NCI-H187 (cell line): ENCODE measurements at places on chromosomes 1 and 21.
A peak's percentile ranks its signal among the peaks of the same experiment; 100 is the strongest.

- DNase-seq: no peak
Measured at GRCh38 chr1:165703648-165704047, 5.3 kb upstream of the ALDH9A1 start.

GRCh38 chr1:100622037-100622436 is 84.1 kb downstream of the GPR88 start:
- DNase-seq: no peak

DNA sequence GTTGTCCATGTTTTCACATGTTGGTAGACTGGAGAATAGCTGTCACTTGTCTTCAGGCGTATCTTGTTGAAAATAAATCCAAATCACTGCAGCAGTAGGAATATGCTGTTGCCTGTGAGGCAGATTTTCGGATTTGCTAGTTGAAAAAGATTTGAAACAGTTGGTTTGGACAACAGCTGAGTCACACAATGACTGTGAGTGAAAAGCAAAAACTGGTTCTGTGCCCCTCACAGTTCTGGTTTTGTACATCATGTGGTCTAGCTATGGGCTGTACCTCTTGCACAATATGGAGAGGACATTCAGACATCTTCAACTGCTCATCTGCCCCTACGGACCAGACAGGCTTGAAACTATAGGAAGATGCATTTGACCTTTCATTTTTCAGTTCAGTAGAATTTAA is 1.8 kb downstream of the ARF1 start:
- DNase-seq: no peak

DNA sequence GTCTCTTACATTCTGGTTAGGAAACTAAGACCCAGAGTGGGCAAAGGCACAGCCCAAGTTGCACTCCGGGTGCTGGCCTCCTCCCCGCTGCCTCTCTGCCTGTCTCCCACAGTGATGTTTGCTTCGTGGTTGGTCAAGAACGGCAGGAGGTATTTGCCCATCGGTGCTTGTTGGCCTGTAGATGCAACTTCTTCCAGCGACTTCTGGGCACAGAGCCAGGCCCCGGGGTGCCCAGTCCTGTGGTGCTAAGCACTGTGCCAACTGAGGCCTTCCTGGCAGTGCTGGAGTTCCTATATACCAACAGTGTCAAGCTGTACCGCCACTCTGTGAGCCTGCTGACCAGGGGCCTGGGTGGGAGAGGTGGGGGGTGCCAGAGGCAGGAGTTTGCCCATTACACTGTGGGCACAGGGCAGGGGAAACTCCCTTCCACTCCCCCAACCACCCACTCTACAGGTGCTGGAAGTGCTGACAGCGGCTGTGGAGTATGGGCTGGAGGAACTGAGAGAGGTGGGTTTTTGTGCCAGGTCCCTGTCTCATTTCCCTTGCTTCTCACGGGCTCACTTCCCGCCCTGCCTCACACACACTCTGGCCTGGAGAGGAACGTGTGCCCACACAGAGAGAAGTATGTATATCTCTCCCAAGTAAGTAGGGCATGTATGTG is 1.9 kb downstream of the BTBD19 start:
- no peak for DNase-seq

DNA sequence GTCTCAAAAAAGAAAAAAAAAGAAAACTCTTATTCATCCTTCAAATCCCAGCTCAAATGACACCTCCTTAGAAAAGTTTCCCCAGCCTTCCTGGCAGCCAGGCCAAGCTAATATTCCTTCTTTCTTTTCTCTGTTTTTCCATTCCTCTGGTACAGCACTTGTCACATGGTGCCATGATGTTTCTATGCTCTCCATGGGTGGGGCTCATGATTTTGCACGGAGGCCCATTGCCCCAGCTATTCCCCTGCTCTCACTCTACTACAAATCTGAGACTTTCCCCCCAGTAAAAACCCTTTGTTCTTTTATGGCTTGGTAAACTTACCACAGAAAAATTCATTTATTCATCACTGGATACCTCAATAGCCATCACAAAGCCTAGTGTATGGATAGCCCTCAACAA is 26.5 kb downstream of the OLFML2B start:
- DNase-seq: no peak

DNA sequence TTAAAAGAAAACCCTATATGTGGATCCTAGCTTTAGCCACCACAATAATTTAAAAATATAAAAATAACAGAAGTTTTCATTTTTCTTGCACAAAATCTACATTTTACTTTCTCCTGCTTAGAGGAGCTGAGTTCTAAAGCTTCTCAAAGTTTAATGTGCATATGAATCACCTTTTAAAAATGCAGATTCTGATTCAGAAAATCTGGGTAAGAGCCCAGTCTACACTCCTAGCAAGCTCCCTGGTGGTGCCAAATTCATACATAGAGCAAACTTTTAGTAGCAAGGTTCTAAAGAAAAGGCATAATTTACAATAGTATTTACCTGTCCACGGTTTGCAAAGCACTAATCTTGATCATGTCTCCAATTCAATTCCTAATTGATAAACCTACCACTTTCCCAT is 19.3 kb downstream of the RSBN1 start:
- DNase-seq: no peak

DNA sequence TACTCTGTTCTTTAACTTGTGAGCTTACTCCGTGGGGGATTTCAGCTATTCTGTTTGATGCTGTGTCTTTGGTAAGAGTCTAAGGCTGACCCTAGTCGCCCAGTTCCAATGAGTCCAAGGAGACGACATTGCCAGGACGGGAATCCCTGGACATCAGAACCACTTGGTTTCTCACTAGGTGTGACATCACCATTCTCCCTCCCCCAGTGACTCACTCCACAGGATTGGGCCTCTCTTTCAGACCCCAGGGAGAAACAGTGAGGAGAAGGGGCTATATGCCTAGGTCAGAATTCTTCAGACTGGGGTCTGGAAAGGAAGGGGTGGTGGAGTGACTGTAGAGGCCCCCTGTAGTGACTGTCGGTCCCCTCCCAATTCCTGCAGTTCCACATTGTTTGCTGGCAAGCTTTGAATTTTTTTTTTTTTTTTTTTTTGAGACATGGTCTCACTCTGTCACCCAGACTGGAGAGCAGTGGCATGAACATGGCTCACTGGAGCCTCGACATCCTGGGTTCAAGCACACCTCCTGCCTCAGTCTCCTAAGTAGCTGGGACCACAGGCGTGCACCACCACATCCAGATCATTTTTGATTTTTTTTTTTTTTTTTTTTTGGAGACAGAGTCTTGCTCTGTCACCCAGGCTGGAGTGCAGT is 21.3 kb downstream of the ALPL start:
- no peak for DNase-seq

DNA sequence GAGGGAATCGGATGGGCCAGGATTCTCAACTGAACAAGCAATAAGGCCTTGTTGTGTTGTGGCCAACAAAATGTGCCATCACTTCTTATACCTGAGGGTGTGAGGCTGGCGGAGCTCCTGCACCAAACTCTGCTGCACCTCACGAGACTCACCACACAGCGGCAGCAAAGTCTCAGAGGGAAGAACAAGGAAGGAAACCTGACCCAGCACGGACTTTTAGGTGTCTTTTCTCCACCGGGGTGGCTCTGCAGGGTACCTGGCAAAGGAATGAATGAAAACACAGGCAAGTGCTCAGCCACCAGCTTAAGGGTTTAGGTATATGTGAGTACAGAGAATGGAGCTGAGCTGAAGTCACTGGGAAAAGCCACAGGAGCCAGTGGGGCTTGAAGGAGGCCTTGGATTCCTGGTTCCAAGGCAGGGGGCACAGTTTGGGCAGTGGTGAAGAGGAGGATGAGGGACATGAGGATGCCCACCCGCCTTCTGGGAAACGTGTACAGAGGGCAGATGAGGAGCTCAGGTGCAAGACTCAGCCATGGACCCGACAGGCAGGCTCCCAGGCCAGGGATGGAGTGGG is 31.1 kb upstream of the HSD3B1 start:
- DNase-seq: peak; percentile 31

DNA sequence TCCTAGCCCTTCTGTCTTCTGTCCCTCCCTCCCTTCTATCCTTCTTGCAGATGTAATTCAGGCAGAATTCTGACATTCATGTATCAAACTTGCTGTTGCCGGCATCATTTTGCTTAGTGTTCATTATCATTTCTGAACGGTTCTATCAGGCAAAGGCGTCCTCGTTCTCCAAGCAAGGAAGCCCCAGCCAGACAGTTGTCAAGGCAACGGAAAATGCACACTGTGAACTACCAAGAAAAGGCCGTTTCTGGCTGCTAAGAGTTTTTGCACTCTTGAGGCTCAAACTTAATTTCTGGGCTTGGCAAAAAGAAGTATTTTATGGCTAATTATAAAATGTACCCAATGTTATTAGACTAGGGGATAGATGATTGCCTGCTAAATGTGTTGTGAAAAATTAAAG is 164.7 kb upstream of the KCNJ15 start:
- no peak for DNase-seq

DNA sequence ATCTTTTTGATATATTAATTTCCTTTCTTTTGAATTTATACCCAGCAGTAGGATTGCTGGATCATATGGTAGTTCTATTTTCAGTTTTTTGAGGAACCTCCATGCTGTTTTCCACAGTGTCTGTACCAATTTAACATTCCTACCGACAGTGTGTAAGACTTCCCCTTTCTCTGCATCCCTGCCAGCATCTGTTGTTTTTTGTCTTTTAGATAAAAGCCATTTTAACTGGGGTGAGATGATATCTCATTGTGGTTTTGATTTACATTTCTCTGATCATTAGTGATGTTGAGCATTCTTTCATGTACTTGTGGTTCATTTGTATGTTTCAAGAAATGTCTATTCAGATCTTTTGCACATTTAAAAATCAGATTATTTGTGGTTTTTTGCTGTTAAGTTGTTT is 62.4 kb upstream of the STUM start:
- no peak for DNase-seq

DNA sequence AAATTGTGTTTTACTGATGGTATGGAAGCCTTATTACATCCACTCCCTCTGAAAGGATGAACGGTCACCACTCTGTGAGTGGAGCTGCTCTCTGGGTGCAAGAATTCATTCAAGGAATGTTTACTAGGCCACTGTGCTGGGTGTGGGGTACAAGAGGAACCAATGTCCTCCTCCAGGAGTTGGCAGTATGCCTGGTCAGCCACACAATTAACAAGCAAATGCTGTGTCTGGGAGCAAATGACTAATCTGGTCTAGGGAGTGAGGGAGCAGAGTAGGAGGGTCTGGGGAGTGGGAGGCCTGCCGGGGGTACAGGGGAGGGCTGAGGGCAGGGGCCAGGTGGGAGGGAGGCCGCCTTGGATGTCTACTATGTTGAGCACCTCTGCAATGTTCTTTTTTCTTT is 27.2 kb upstream of the TDRD10 start:
- DNase-seq: no peak

DNA sequence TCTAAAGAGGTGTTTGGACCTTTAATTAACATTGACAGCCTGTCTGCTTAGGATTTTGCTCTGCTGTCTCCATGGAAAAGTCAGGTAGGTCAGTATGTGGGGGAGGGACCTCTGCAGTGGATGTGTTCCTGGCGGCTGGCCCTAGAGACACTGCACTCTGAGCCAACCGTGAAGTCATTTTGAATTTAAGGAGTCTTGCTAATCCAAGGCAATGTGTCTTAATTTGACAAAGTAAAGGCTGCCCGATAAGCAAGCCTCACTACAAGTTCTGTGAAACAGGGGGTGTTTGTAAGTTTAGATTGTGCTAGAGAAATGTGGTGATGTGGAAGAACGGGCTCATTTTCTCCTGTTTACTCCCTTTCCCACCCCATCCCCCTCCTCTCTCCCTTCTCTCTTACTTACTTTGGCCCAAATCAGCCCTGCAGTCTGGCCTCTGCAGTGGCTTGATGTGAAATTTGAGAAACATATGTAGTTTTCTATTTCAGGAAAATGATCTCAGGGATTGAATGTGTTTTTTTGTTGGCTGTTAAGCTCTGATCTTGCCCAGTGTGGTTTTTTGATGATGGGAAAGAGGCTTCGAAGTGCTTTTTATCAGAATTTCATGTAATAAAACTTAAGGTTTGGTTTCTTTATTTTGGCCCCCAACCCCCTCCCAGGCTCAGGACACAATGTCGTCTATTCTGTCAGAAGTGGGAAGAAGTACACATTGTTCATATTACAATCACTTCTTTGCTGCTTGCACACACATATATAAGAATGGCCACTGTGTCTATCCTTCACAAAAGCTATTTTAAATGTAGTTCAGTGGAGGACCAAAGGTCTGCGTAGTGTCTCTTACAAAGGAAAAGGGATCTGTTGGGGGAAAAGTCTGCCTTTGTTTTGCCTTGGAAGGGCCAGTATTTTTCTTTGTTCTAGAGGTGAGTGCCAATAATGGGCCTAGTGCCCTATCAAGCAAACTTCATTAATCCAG is 96.6 kb downstream of the FGGY start:
- DNase-seq: peak; percentile 40

- DNase-seq: no peak
Measured at GRCh38 chr1:33971913-33972312, 108.0 kb downstream of the HMGB4 start.

DNA sequence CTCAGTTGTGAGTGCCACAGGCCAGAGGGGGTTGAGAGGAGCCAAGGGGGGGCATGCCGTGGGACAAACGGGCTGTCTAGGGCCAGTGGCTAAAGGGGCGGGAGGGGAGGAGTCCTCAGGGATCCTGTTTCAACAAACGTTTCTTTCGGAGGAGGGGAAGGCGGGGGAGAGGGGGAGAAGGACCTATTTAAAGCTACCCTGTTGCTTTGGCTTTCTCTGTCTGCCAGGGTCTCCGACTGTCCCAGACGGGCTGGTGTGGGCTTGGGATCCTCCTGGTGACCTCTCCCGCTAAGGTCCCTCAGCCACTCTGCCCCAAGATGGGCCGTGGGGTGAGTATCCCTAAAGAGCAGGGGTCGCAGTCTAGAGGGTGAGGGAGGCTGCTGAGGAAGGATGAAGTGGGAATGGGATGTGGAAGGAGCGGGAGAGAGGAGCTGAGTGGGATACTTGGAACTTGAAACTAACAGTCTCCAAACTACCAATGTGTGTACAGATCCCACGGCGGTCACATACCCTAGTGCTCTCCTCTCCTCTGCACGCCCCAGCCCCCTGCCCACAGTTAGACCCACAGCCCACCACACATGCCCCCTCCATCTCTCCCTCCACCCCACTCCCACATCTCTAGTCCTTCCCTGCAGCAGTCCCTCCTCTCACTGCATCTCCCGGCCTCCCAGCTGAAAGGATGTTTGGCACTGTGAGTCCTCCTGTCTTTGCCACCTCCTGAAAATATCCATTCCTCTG is at the start of gene ATP1A2:
Gene ATP1A2 (plus strand): TSS at position 215 of the 738 bp plus-strand sequence. CDS start 103 bp downstream, at position 318.
- DNase-seq: no peak

DNA sequence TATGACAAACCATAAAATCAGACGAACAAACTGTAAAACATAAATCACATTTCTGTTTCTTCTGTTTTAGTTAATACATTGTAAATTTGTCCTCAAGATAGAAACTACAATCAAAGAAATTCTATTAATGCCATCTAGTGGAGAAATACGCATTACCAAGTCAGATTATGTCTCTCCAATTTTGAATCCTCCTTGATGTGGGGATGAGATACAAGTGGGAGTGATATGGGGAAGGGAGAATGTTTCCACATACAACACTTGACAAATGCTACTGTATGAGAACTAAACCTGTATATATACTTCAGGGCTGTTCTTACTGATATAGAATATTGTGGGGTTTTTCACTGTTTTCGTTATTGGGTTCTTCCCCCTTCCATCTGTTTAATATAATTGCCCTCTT is 2.6 kb downstream of the HFM1 start:
- DNase-seq: no peak
